Activated CD4-positive, alpha-beta T cell treated with anti-CD3 and anti-CD28 coated beads, Interleukin-2, amount 50 U/mL, for 4 hours (primary cell): ENCODE measurements at places on chromosomes 1 and 21.

- DNase-seq: no peak
Observed at GRCh38 chr1:230191079-230191804, 124.2 kb downstream of the GALNT2 start.

DNA sequence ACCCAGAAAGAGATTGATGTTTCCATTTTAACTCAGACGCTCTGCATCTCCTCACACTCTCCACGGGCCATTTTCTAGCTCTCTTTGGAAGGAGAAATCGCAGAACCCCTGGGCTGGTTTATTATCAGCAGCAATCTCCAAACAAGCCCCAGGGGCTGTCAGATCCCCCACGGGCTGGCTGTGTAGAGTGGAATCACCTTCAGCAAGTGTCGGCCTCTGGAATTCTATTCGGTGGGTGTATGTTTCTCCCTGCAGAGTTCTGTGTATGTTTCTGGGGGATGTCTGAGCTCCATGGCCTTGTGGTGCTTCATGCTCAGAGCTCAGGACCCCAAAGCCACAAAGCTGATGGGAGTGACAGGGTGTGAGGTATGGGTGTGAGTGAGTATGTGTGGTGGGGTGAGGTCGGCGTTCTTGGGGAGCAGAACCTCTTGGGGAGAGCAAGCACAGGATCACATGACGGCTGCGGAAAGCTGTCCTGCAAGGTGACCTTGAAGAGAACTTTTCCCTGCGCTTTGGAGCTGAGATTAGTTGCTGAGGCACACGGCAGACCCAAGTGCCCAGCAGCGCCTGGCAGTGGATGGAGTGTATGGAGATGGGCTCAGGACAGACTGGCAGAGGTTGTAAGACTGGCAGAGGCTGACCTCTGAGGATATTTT is 489 bp downstream of the ACOT11 start:
- no peak for DNase-seq

GRCh38 chr1:58735586-58735985 is 35.7 kb upstream of the MYSM1 start:
- DNase-seq: no peak

GRCh38 chr1:180940445-180940844 is 27.7 kb downstream of the KIAA1614 start:
- DNase-seq: no peak

DNA sequence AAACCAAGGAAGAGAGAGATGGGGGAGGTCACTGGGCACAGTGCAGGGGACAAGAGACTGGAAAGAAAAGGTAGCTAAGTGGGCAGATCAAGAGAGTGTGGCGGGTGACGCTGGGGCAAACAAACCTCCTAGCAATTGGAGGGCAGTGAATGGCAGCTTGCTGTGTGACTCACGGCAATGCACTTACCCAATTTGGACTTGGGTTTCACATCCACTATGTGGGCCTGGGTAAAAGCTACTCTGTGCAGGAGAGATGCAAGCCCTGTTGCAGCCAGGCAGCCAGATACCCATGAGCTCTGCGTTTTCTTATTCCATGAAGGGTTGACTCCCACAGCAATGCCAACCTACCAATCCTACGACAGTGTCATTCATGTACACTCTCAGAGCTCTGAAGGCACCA is 9.5 kb downstream of the PLXNA2 start:
- DNase-seq: no peak

- DNase-seq: no peak
Observed at GRCh38 chr1:97989094-97989680, 68.4 kb upstream of the DPYD start.

GRCh38 chr1:3620708-3621107 is 4.1 kb upstream of the TPRG1L start:
- no peak for DNase-seq

DNA sequence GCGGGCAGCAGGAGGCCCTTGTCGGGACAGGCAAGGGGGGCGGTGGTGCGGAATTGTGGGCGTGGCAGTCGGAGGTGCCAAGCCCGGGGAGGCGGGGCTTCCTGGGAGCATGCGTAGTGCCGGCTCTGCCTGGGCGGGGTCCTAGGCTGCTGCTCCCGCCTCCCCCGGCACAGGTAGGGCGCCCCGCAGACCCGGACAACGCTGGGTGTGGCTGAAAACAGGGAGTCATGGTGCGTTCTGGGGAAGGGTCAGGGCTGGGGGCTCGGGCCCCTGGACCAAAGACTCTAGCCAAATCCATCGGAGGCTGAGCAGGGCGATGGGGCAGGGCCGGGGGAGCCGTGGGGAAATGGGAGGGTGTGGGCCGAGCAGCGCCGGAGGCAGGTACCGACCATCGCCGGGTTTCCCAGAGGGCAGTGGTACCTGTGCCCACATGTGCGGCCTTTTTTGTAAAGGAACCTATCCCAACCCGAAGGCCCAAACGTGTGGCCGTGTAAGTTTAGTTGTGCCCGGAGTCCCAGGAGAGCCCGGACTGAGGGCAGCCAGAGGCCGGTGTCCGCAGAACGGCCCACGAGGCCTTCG is 231.9 kb downstream of the SDCCAG8 start:
- DNase-seq: no peak

GRCh38 chr21:36861595-36862323 is 104.7 kb downstream of the HLCS start:
- no peak for DNase-seq

GRCh38 chr1:236140705-236141446 is 1.5 kb upstream of the GPR137B start:
- DNase-seq: no peak

DNA sequence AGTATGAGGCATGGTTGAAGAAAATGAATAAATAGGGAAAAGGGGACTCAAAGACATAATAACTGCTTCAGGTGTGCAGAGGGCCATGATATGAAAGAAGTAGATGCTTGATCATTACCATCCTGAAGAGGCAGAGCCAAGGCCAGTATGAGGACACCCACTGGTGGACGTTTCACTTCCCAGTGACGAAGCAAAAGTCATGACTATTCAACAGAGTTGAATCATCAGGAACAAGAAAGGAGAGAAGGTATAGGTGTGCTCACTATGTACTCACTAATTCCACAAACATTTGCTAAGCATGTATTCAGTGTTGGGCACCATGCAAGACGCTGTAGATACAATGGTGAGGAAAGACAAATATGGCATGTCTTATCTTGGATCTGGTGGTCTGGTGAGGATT is 319.2 kb upstream of the RUNX1 start:
- DNase-seq: no peak

DNA sequence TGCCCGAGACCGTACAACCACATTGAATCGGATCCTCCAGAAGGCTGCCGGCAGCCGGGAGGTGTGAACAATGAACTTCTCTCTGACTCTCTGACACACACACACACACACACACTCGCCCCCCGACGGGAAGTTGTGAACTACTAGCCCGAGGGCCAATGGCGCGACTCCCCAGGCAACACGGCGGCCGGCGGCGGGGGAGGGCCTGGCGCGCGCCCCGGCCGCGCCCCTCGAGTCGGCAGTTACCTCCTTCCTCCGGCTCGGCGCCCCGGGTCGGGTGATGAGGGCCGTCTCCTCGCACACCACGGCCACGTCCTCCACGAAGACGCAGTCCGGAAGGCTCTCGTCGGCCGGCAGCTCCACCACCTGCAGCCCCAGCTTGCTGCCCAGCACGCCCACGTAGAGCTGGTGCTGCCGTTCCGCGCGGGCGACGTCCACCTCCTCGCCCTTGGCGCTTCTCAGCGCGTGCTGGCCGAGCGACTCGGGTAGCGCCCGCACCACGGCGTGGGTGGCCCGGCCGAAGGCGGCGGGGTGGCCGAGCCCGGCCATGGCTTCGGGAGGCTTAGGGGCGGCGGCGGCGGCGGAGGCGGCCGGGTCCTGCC is 361 bp downstream of the DDAH1 start:
- DNase-seq: no peak

- no peak for DNase-seq
Observed at GRCh38 chr1:232966663-232967062, 16.3 kb downstream of the NTPCR start.

DNA sequence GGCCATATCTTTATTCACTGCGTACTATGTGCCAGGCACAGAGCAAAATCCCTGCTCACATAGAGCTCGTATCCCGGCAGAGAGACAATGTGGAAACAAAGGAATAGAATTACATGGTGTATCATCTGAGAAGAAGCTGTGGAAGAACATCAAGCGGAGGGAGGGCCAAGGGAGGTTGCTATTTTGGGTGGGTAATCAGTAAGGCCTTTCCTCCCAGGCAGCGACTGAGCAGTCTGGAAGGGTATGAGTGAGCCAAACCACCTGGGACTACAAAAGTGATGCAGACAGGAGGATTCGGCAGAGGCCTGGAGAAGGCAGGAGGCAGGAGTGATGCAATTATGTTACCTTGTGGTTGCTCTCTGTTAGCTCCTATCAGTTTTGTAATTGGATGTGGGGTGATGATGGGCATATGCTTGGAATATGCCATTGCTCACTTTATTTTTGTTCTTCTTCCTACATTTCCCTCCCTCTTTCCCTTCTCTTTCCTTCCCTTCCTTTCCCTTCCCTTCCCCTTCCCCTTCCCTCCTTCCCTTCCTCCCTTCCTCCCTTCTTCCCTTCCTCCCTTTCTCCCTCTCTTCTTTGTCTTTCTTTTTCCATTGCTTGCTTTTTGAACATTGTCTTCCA is 172.9 kb downstream of the DISC1 start:
- no peak for DNase-seq

DNA sequence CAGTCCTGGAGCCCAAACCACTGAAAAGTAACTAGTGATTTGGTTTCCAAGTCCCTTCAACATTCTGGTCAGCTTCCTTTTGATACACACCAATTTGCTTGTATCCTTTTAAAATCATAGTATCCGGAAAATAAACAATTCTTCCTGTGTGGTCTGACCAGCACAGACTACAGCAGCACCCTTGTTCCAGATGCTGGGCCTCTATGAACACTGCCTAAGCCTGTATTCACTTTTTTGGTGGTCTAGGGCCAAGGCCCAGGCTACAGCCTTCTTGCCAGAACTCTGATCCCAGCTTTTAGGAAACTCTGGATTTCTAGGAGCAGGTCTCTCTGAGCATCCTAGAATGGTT is 801 bp upstream of the DDAH1 start:
- no peak for DNase-seq

DNA sequence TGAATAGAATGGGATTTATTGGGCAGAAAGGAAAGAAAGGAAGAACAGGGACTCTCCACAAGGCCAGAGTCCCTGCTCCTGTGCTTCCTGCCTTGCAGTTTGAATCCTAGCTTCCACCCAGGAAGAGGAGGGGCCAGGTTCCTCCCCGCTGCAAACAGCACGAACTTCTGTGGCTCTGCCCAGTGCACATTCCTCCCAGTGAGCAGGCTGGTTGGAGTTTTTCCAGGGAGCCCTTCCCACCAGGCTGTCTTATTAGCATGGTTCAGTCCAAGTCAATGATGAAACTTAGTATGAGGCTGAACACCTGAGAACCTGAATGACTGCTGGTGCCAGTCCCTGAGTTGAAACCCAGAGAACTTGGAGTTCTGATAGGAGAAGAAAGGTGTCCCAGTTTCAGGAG is 247.2 kb downstream of the DUSP10 start:
- DNase-seq: no peak

- DNase-seq: no peak
Observed at GRCh38 chr21:35328856-35329455, 279.9 kb upstream of the RUNX1 start.

DNA sequence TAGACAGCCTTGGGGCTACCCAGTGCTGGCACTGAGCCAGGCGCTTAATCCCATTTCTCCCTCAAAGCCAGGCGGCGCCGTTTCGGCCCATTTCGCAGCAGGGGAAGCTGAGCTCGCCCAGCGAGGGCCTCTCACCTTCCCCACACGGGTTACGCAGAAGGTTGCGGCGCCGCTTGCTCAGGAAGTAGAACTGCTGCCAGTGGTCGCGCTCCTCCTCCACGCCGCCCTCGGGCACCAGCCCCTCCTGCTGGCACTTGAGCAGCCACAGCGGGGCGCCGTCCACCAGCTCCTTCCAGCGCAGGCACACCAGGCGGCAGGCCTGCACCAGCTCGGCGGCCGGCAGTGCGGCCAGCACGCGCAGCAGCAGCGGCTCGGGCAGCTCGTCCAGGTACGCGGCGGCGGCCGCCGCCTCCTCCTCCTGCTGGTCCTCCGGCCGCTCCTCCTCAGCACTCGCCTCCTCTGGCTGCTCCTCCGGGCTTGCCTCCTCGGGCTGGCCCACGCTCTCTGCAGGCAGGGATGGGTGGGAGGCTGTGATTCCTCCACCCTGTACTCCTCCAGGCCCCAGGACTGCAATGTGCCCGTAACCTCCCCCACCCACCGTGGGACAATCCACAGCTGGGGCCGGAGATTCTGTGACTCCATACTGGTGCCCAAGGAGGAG is 3.8 kb downstream of the FBXO2 start:
- DNase-seq: peak; percentile 68

DNA sequence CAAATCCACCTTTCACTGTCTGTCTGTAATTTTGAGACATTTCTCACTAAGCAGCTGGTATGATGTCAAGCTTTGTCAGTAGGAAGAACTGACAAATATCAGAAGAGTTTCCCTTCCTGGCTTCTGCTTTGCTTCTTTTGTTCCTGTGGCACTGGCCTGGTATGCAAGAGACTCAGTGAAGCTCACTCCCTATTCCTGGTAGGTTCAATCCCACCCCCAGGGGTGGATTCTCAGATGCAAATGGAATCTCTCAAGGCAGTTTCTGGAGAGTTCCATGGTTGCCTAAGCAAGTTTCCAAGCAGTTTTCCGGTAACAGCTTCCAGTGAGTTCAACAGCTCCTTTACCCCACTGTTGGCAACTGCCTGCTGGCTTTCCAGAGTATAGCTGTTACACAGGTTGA is 683.4 kb downstream of the PTPRC start:
- DNase-seq: no peak

DNA sequence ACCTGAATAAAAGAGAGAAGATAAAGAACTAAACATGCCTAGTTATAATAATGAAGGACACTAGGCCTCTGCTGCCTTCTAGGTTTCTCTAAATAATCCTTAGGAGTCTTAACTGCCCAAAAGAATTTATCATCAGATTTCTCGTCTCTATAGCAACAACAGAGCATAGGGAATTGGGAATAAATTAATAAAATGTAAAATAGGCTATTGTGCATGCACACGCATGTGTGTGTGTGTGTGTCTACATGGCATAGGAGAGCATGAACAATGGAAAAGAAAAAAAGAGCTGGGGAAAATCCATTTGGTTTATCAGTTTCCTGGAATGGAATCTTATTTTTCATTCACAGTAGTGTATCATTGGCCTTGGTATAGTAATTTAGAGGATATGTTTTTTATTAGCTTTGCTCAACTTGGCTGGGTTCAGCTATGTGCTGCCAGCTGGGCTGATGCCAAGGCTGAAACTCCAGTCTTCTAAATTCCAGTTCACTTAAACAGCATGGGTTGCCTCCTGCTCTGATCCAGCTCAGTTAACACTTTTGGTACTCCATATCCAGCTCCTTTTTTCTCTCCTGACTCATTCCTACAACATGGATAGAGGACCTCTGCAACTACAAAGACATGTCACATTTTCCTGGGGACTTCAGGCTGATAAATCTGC is 80.6 kb upstream of the SLFNL1 start:
- DNase-seq: no peak

GRCh38 chr1:36139521-36139920 is 9.8 kb downstream of the TRAPPC3 start:
- no peak for DNase-seq
